Lung (tissue), 17 donors: ENCODE measurements at places on chromosomes 6 and 20. TPM values are rescaled to one million over a fixed set of nuclear protein-coding genes. Genes with fewer than 3 reads are reported as not detected.

DNA sequence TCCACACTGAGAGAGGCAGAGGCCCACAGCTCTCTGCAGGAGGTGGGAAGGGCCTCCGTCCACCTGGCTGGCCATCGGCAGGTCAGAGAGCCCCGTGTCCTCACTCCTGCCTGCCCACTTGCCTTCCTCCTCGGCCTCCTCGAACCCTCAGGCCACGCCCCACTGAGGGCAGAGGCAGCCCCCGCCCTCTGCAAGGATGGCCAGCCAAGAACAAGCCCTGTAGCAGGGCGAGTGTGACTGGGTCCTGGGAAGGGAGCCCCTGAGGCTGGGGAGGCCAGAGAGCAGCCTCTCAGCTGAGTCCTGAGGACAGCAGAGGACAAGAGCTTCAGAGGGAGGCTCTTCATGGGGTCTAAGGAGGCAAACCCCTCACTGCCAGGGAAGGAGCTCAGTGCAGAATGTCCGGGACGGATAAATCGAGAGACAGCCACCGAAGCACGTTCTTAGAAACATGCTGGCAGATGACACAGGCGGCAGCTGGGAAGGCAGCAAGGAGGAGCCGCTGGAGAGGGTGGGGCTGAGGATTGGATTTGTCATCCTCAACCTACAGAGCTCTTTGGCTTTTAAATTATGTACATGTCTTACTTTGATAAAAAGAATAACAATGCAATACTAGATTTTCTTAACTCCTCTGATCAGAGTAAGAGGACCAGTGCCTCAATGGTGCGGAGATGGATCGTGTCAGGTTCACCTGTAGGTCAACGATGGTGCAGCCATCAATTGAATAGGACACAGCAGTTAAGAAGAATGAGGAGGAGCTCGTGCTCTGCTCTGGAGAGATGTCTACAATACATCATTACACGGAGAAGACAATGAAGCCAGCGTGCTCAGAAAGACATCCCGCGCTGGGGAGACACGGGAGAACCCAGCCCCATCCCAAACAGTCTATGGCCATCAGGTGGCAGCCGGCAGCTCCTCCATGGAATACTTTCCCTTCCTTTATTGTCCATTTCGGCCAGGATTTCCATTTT, 53.0 kb downstream of the GNAS-AS1 start:
- H3K4me3 ChIP-seq: no peak overlapping the region
- no peak overlapping the region for H3K27ac ChIP-seq
- no peaks in the 10 kb centered on the region for H3K4me1 ChIP-seq
- no peaks in the 10 kb centered on the region for H3K36me3 ChIP-seq

DNA sequence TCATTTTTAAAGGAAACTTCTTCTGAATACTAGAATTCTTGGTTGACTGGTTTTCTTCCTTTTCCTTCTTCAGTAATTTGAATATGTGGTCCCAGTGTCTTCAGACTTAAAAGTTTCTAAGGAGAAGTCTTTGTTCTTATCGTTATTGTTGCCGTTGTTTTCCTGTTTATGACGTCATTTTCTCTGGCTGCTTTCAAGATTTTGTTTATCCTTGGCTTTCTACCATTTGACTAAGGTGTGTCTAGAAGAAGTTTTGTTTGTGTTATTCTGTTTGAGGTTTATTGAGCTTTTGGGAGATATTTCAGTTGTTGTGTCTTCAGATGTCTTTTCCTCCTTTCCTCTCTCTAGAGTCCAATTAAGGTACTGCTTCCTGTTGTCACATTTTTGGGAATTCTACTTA, 24.5 kb downstream of the CDYL start:
- no peak for DNase-seq
- H3K36me3 ChIP-seq: no peaks in the 10 kb centered on the region
- H3K27ac ChIP-seq: no peak overlapping the region
- H3K27me3 ChIP-seq: no peaks in the 10 kb centered on the region
- no peak overlapping the region for H3K4me3 ChIP-seq

GRCh38 chr6:78526432-78526831, 340.9 kb upstream of the IRAK1BP1 start:
- no peak overlapping the region for H3K4me3 ChIP-seq
- H3K27ac ChIP-seq: no peak overlapping the region
- no peaks in the 10 kb centered on the region for H3K27me3 ChIP-seq
- H3K4me1 ChIP-seq: no peaks in the 10 kb centered on the region
- no peak for DNase-seq
- no peaks in the 10 kb centered on the region for H3K36me3 ChIP-seq

DNA sequence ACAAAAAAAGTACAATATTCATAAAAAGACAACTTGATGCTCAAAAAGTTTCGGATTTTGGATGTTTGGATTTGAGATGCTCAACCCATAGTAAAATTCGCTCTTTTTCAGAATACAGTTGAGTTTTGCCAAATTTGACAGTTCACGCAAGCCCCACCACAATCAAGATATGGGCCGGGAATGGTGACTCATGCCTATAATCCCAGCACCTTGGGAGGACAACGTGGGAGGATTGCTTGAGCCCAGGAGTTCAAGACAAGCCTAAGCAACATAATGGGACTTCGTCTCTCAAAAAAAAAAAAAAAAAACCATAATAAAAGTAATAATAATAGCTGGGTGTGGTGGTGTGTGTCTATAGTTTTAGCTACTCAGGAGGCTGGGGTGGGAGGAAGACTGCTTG, 51.3 kb downstream of the PHF20 start:
- H3K27ac ChIP-seq: no peak overlapping the region
- H3K36me3 ChIP-seq: peaks cover 2% of the 10 kb centered on the region
- H3K4me1 ChIP-seq: peaks cover 6% of the 10 kb centered on the region
- H3K4me3 ChIP-seq: no peak overlapping the region
- DNase-seq: no peak
- no peaks in the 10 kb centered on the region for H3K27me3 ChIP-seq

DNA sequence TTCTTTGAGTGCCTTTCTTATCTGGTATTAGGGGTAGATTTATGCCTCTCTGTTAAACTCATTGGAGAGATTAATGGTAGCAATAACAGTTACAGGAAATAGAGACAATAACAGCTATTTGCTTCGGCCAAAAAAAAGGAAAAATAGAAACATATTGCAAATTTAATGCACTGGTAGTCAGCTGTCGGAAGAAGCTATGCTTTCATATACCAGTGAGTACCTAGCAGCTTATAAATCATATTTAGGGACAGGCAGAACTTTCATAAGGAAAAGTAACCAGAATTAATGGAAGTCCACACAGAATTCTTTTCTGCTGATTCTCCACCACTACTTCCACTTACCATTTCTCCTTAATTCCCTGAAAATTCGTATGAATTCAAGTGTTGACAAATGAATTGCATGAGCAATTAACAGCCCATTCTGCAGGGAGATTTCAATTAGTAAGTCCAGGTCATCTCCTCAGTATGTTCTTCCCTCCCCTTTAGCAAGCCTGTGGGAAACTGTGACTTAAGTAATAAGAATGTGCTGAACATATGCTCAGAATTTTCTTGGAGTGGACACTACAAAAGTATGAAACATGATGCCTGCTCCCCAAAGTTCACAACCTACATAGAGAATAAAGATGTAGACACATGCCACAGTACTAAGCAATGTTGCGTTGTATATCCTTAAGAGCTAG, 196.7 kb upstream of the KCNQ5 start:
- no peak overlapping the region for H3K27ac ChIP-seq
- no peak overlapping the region for H3K4me3 ChIP-seq
- DNase-seq: peak; percentile 25
- no peaks in the 10 kb centered on the region for H3K27me3 ChIP-seq

- H3K4me1 ChIP-seq: peaks cover 5% of the 10 kb centered on the region
- no peaks in the 10 kb centered on the region for H3K36me3 ChIP-seq
- no peaks in the 10 kb centered on the region for H3K27me3 ChIP-seq
- DNase-seq: no peak
- H3K27ac ChIP-seq: no peak overlapping the region
Observed at GRCh38 chr6:37502703-37503291, 3.1 kb upstream of the CCDC167 start.

DNA sequence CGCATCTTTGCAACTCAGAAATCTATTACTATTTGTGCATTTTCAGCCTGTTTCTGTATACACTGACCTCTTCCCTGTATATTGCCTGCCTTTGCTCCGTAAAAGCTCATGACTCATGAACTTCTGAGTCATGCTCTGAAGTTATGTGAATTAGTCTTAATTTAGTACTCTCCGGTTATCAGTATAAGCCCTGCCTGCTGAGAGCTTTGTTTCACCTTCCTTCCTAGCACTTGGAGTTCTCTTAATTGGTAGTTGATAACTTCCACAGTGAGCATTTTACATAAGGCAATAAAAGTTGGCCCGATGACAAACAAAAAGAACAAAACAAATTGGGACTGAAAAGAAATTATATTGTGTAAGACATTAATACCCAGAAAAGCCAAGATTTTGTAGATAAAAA, 231.4 kb downstream of the GJA1 start:
- H3K4me3 ChIP-seq: no peak overlapping the region
- H3K36me3 ChIP-seq: no peaks in the 10 kb centered on the region
- peak; percentile 42 for DNase-seq
- no peak overlapping the region for H3K27ac ChIP-seq

DNA sequence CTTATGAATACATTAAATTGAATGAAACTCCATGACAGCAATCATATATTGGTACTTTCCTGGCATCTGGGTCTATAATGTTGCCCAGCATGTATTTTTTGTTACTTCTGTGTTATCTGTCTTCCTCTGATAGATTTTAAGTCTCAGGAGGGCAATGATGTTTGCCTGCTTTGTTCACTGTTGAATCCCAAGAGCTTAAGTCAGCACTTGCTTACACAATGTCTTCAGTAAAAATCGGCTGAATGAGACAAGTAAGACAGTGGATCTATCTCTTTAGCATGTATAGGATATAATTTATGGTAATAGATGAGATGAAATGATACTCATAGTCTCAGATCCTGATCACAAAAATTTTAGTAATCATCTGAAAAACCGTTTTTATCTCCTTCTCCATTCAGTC, 1034.9 kb upstream of the EPHA7 start:
- no peaks in the 10 kb centered on the region for H3K27me3 ChIP-seq
- no peak for DNase-seq
- H3K4me3 ChIP-seq: no peak overlapping the region
- H3K36me3 ChIP-seq: no peaks in the 10 kb centered on the region

GRCh38 chr6:136880748-136881460, 41.2 kb upstream of the SLC35D3 start:
- no peak overlapping the region for H3K27ac ChIP-seq
- H3K4me3 ChIP-seq: no peak overlapping the region
- no peaks in the 10 kb centered on the region for H3K36me3 ChIP-seq
- DNase-seq: no peak
- peaks cover 3% of the 10 kb centered on the region for H3K4me1 ChIP-seq

GRCh38 chr6:24606200-24606930, 39.6 kb downstream of the KIAA0319 start:
- DNase-seq: no peak
- H3K4me3 ChIP-seq: no peak overlapping the region
- H3K36me3 ChIP-seq: no peaks in the 10 kb centered on the region
- no peak overlapping the region for H3K27ac ChIP-seq
- H3K27me3 ChIP-seq: no peaks in the 10 kb centered on the region

- H3K27me3 ChIP-seq: no peaks in the 10 kb centered on the region
- no peak for DNase-seq
- peaks cover 4% of the 10 kb centered on the region for H3K4me1 ChIP-seq
- H3K4me3 ChIP-seq: no peak overlapping the region
- no peaks in the 10 kb centered on the region for H3K36me3 ChIP-seq
Observed at GRCh38 chr6:81814370-81815076, 62.0 kb upstream of the TENT5A start.

- DNase-seq: peak; percentile 39
- no peaks in the 10 kb centered on the region for H3K36me3 ChIP-seq
- no peaks in the 10 kb centered on the region for H3K27me3 ChIP-seq
- no peak overlapping the region for H3K4me3 ChIP-seq
- no peak overlapping the region for H3K27ac ChIP-seq
- no peaks in the 10 kb centered on the region for H3K4me1 ChIP-seq
Observed at GRCh38 chr6:84568971-84569370, 195.4 kb downstream of the TBX18 start.

- no peak for DNase-seq
- no peaks in the 10 kb centered on the region for H3K4me1 ChIP-seq
- no peak overlapping the region for H3K27ac ChIP-seq
- H3K36me3 ChIP-seq: no peaks in the 10 kb centered on the region
Observed at GRCh38 chr6:6582131-6582530, 6.4 kb upstream of the LY86 start.

Gene POU3F2
- polyA plus RNA-seq: not detected

Gene HLA-DQB1
- polyA plus RNA-seq: 1,148 TPM

Gene ADA
- polyA plus RNA-seq: 4.2 TPM

Gene GNMT
- 4.5 TPM for polyA plus RNA-seq

Gene PLA2G7
- polyA plus RNA-seq: 13.5 TPM

Gene GPX5
- not detected for polyA plus RNA-seq

Gene NOX3
- not detected for polyA plus RNA-seq

Gene ULBP3
- 2.2 TPM for polyA plus RNA-seq

Gene MACROD2
- 20.4 TPM for polyA plus RNA-seq
